ENCODE measurements at places on chromosomes 5 and 9. TPM values are rescaled to one million over a fixed set of nuclear protein-coding genes. Genes with fewer than 3 reads are reported as not detected.

The ZNF354C gene
- total RNA-seq: 4.7 TPM

- DNase-seq: no peak
Observed at GRCh38 chr9:88319936-88320747, 68.1 kb upstream of the SPIN1 start.

DNA sequence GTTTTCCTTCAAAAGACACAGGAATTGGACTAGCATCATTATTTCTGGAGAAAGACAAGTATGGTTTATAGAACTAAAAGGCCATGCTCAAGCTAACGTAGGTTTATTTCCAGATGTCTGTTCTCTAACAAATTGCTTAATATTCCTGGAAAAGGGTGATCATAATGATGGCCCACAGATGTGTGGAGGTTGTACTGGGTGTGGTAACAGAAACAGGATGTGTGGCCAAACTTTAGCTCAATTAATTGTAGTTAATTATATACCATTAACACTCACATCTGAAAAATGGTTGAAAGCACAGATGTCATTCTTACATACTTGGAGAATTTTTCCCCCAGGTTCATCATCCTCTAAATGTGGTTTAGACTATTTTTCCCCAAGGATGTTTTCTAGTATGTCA, 292.7 kb upstream of the RASA1 start:
- no peak for DNase-seq

DNA sequence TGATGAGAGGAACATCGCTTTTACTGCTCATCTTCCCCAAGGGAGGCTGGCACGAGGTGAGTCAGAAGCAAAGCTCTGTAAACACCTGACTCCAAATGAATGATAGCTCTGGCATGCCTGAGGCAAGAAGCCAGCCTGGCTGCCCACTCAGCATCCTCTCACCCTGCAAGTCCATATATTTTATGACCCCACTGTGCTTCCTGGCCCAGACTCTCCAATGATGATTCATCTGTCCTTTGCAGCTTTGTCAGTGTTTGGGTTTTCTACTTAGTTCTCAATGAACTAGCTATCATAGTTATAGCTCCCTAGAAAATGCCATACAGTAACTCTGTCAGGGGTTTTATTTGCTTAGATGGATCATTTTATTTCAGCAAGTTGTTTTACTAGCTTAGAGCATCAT, 52.1 kb upstream of the FSTL4 start:
- no peak for DNase-seq

DNA sequence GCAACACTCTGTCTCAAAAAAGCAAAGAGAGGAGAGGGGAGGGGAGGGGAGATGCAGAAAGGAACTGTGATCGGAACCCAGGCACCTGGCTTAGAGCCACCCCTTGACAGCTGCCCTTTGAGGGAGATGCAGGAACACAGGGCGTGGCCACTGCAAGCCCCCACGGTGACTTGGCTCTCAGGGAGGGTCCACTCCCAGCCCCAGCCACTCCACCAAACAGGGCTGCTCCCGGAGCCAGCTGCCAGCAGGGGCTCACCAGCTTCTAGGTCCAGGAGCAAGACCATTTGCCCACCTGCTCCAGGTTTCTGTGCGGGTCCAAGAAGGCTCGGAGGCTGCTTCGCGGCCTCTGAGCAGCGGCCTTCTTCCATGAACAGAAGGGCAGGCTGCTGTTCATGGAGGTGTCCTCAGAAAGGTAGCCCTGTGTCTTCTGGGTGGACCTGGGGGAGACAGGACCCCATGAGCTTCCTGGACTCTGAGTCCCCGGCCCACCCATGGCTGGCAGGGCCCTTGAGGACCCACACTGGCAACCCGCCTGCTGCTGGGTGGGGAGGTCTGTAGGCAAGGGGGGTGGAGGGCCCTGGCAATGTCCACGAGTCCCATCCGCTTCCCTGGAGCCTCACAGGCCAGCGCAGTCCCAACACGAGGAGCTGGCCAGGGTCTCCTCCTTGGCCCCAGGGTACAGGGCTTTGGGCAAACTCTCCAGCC, 7.9 kb downstream of the C9orf50 start:
- DNase-seq: no peak
